ENCODE measurements at places on chromosomes 3 and 15. TPM values are rescaled to one million over a fixed set of nuclear protein-coding genes. Genes with fewer than 3 reads are reported as not detected.

The MB21D2 gene
- total RNA-seq = 21.2 TPM

The GOLGA8T gene
- total RNA-seq = not detected

The SPINK8 gene
- not detected for total RNA-seq

The NAALADL2 gene
- total RNA-seq = 1.0 TPM

The CLDN18 gene
- not detected for total RNA-seq

The CIAO2A gene
- 92.3 TPM for total RNA-seq

The CACNA1D gene
- 1.9 TPM for total RNA-seq

The SERPINI1 gene
- total RNA-seq = 5.4 TPM

The DCBLD2 gene
- total RNA-seq = 846 TPM

The SKOR1 gene
- not detected for total RNA-seq

The PXYLP1 gene
- total RNA-seq = 12.4 TPM

The CYP8B1 gene
- total RNA-seq = not detected

The XCR1 gene
- not detected for total RNA-seq

The IL17RE gene
- 4.8 TPM for total RNA-seq

The AGBL1 gene
- total RNA-seq = not detected

The SFMBT1 gene
- 1.8 TPM for total RNA-seq

The MYH15 gene
- total RNA-seq = 0.22 TPM

The ANKUB1 gene
- not detected for total RNA-seq

The LRTM1 gene
- not detected for total RNA-seq

The LRRC31 gene
- 0.14 TPM for total RNA-seq

The MEF2A gene
- 13.0 TPM for total RNA-seq

The RFX7 gene
- total RNA-seq = 4.8 TPM

The IL16 gene
- 0.12 TPM for total RNA-seq

The RASGRF1 gene
- 5.9 TPM for total RNA-seq

The SAMMSON gene
- total RNA-seq = not detected

The KBTBD13 gene
- not detected for total RNA-seq

The CD80 gene
- not detected for total RNA-seq

The TMEM115 gene
- total RNA-seq = 56.0 TPM
